ENCODE measurements at places on chromosomes 11 and 22.

GRCh38 chr11:126465573-126466188, 110.2 kb downstream of the ST3GAL4 start:
- DNase-seq, result no peak

DNA sequence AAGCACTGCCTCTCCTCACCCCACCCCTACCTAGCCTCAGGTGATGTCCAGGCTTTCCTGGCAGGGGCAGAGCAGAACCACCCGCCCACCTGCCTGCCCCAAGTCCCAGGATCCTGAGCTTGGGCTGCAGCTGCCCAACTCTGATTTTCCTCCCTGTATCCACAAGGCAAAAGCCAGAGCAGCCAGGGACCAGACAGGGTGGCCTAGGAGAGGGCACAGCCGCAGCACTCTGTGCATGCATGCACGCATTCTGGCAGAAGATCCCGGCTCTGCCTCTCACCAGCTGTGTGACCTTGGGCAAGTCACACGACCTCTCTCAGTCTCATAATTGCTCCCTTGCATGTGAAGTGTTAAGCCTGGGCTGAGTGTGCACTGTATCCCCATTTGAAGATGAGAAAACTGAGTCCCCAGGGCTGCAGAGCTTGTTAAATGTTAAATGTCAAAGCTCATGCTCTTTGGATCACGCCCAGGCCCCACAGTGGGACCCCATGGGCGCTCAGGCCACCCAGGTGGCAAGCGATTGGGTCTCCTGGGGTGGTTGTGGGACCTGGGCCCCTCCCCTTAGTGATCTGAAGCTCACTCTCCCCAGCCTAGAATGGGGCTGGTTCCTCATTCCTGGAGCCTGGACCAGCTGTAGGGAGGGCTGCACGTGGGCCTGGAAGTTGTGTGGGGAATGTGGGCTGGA, 2.8 kb upstream of the CARNS1 start:
- DNase-seq, result no peak

GRCh38 chr11:74992852-74993251, 4.1 kb downstream of the NEU3 start:
- no peak for DNase-seq

- no peak for DNase-seq
Observed at GRCh38 chr11:3158131-3158591, 6.9 kb downstream of the OSBPL5 start.

- DNase-seq, result no peak
Observed at GRCh38 chr22:39306456-39307361, 12.7 kb downstream of the RPL3 start.

DNA sequence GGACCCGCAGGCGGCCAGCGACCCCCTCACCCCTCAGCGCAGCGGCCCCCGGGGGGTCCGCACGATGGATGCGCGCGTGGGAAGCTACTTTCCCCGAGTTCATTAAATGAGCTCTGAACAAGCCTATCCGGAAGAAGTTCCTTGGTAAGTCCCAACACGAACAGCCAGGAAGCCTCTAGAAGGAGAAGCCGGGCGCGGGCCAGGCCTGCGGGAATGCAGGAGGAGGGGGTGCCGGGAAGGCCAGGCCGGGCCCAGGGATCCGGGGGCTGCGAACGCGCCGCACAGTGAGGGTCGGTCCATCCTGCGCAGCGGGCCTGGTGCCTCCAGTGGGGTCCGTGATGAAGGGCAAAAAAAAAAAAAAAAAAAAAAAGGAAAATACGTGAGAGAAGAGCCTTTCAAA, 36.9 kb downstream of the TOLLIP start:
- DNase-seq, result no peak

- DNase-seq, result no peak
Observed at GRCh38 chr11:61198361-61198760, 5.0 kb upstream of the PGA3 start.

- DNase-seq, result no peak
Observed at GRCh38 chr11:1478011-1478410, 8.6 kb downstream of the MOB2 start.

DNA sequence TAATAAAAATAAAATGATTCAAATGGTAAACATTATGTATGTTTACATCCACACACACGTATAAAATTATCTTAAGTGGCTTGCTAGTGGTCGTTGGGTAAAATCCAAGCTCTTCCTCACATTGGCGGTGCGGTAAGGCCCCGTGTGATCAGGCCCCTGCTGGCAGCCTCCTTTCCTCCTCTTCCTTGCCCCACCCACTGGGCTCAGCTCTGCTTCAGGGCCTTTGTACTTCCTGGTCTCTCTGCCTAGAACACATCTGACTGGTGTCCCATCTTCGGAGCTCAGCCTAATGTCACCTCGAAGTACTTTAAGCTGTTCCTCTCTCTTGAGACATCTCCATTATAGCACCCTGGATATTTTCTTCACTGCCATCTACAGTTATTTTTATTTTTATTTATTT, 52.8 kb downstream of the OSBP2 start:
- DNase-seq, result no peak

- no peak for DNase-seq
Observed at GRCh38 chr22:47299863-47300697, 537.6 kb downstream of the TBC1D22A start.

GRCh38 chr11:7436657-7437056, 48.6 kb upstream of the OLFML1 start:
- DNase-seq, result no peak

DNA sequence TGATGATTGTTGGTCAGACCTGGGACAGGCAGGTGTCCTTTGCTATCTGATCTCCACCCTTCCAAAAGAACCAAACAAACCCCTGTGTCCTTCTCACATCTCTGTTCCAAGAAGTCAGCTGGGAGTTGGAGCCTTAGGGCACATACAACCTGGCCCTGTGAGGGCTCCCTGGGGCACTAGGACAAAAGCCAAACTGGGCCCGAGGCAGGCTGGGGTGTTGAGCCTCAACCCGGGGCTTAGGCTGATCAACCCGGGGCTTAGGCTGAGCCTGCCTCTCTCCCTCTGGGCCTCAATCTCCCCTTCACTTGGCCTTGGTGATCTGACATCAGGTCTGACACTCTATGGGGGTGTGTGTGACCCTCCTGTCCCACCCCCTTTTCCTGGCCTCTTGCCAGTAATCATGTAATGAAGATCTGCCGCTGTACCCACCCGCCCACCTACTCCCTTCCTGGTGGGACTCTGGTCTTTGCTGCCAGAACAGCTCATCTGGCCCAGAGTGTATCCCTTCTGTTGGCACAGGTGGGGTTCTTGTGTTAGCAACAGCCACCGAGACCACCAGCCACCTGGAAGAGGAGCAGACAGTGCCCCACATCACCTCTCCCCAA, 22.8 kb upstream of the UVRAG start:
- DNase-seq, result no peak

DNA sequence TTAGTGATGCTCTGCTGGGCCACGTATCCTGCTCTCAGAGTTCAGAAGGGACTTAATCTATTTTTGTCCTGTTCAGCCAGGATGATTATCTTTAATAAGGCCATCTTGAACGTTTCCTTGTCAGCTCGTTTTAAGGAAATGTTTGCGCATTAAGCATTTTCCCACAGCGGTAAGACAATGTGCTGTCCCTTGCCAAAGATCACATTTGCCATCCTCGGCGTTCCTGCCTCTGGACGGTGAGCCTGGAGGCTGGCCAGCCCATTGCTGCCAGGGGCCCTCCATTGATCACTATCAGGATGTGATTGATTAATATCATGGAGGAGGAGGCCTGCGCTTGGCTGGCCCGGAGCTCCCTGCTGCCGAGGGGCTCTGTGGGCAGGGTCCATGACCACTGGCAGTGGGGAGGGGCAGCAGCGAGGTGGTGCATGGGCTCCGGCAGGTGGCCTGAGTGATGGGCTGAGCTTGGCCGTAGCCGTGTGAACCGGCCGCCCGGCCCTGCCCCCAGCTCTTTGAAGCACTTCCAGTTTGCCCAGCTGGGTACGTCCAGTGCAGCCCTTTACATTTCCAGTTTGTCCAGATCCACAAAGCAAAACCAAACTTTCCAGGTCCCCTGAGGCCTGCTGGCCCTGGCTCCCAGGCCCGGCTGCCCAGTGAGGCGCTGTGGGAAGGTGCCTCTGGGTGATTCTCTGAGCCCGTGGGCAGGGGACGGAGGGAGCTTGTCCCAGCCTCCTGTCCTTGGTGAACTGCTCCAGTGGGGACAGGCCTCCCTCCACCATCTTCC, 49.5 kb upstream of the SMIM38 start:
- no peak for DNase-seq

- no peak for DNase-seq
Observed at GRCh38 chr11:131790586-131790985, 420.2 kb downstream of the NTM start.

GRCh38 chr11:123173040-123173855, 21.8 kb downstream of the CLMP start:
- no peak for DNase-seq

DNA sequence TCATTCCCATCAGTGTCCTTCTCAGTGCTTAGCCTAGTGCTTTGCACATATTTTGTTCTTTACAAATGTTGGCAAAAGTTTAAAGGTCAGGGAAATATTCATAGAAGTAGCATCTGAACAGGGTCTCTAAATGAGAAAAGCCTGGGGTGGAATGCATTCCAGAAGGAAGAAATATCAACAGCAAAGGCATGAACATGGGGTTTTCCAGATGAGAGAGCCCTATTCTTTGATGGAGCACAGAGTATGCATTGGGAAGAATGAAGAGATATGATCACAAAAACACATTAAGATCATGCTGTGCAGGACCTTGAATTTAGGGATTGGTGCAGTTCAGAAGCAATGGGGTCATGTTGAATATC, 140.2 kb downstream of the SNX19 start:
- DNase-seq, result no peak

DNA sequence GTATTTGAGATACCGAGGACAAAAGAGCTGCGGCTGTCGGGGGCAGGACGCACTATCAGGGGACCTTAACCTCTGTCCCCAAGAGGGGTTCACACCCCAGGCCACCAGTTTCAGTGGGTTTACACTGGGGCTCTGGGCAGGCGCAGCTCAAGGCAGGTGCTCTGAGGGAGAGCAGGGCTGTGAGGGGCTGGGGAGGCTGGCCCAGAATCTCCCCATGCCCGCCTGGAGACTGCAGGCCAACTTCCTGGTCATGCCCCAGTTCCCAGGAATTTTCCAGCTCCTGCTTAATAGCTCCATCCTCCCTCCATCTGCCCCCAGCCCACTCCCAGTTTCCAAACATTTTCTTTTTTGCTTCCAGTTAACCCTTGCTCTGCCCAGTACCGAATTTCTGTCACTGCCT, 7.6 kb upstream of the PGA3 start:
- no peak for DNase-seq

- DNase-seq, result no peak
Observed at GRCh38 chr22:29190051-29190450, 15.6 kb upstream of the EMID1 start.

DNA sequence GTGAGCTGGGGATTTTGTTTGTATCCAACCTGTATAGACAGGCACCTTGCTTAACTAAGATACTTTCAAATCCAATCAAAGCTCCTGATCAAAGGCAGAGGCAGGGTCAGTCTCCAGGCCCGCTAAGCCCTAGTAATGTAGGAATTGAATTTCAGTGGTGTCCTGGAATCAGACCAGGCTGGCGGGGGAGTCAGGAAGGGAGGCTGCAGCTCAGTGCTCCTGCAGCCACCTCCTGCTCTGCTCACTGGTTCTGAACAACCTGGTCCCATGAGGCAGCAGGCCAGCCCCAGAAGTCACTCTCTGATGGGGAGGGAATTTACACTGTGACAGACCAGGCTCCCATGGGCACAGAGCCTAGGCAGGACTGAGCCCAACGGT, 38.5 kb upstream of the GALNT18 start:
- no peak for DNase-seq

- DNase-seq, result no peak
Observed at GRCh38 chr11:116862951-116863350, 25.5 kb upstream of the APOA1 start.

GRCh38 chr22:41596776-41597634, 7.4 kb upstream of the PMM1 start:
- no peak for DNase-seq

DNA sequence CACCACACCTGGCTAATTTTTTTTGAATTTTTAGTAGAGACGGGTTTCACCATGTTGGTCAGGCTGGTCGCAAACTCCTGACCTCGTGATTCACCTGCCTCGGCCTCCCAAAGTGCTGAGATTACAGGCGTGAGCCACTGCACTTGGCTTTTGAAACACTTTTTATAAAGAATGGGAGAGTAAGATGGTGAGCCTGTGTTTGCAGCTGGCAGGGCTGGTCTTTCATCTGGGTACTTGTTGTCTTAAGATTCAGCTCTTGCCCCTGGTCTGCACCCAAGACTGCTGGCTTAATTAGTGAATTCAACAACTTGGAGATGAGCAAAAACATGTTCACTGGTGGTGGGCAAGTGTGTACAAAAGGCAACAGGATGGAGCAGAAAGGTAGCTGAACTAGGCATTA, 4.0 kb downstream of the TSPAN18 start:
- no peak for DNase-seq

- DNase-seq, result no peak
Observed at GRCh38 chr11:125372911-125373310, 123.2 kb downstream of the FEZ1 start.
